RKO (cell line): ENCODE measurements at places on chromosomes 4 and X.

- DNase-seq, result no peak
Measured at GRCh38 chr4:152164561-152164960, 371.3 kb downstream of the FBXW7 start.

- DNase-seq, result no peak
Measured at GRCh38 chr4:42709392-42710065, 52.6 kb upstream of the ATP8A1 start.

GRCh38 chr4:102502543-102502818, 1.3 kb downstream of the NFKB1 start:
- no peak for DNase-seq

- peak; percentile 35 for DNase-seq
Measured at GRCh38 chrX:53287493-53288138, 6.2 kb upstream of the IQSEC2 start.

GRCh38 chr4:124903995-124904722, 191.6 kb upstream of the ANKRD50 start:
- DNase-seq, result no peak

DNA sequence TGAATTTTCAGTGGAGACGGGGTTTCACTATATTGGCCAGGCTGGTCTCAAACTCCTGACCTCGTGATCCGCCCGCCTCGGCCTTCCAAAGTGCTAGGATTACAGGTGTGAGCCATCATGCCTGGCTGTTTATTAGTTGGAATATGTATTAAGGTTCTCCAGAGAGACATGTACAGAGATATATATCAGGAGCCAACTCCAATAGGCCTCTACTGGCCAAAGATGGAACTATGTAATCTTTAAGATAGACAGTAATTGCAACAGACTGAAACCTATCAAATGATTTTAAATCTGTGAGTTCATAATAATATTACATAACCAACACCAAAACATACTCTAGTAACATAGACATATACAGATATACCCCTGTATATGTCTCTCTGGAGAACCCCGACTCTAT, 5.8 kb upstream of the DMP1 start:
- DNase-seq, result no peak

GRCh38 chr4:157803845-157804521, 368.8 kb downstream of the GASK1B start:
- no peak for DNase-seq

GRCh38 chr4:822361-823175, 3.4 kb downstream of the CPLX1 start:
- no peak for DNase-seq
